ENCODE measurements at places on chromosomes 13 and 19. TPM values are rescaled to one million over a fixed set of nuclear protein-coding genes. Genes with fewer than 3 reads are reported as not detected.
A peak's percentile ranks its signal among the peaks of the same experiment; 100 is the strongest.

GRCh38 chr19:32879741-32880140, 10.2 kb upstream of the SLC7A9 start:
- no peak overlapping the region for H3K27ac ChIP-seq
- H3K4me1 ChIP-seq, result no peaks in the 10 kb centered on the region
- peaks cover 7% of the 10 kb centered on the region for H3K36me3 ChIP-seq
- DNase-seq, result no peak
- H3K4me3 ChIP-seq, result no peak overlapping the region

- no peak within 1 kb of the TSS for H3K4me3 ChIP-seq
- peaks cover 14% of the 10 kb centered on the region for H3K36me3 ChIP-seq
- DNase-seq, result no peak
- no peaks in the 10 kb centered on the region for H3K4me1 ChIP-seq
Observed at GRCh38 chr19:5913739-5914357, at the start of gene CAPS. TSS of gene CAPS (plus strand) at chr19:5914254. CDS start at chr19:5914407, 153 bp downstream.

DNA sequence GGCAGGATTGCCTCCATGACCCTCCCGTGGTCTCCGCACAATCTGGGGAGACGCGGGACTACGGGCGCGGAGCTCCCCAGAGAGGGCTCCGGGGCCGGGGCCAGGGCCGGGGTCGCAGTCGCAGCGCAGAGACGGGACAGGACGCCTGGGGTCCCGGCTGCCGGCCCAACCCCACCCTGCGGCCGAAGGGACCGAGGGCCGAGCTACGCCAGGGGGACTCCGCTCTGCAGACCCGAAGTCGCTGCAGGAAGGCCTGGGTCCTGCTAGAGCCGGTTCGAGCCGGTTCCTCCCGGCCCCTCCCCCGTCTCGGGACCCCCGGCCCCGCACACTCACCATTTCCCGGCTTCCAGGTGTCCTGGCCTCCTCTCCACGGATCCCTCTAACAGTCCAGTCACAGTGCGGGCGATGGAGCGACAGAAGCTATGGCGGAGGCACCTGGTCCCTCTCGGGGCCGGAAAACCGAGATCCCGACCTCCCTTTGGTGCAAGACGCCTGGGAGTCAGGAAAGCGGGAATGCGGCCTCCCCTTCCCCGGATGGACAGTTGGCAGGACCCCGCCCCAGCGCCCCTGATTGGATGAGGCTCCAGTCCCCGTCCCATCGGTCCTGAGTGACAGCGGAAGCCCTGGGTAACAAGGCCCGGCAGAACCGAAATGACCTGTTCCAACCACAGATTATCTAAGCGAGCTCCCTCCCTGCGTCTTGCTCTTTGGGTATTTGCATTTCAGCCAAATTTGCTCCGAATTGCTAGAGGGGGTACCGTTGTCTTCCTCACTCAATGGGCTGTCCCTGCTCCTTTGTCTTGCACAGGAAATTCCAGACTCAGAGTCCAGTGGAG, at the start of gene ZNF625:
Gene ZNF625 (minus strand): TSS at position 512 of the 836 bp plus-strand sequence. CDS start 176 bp downstream, at position 336.
- peaks cover 9% of the 10 kb centered on the region for H3K4me1 ChIP-seq
- H3K4me3 ChIP-seq, result peak within 1 kb of the TSS; percentile 90
- DNase-seq, result peak; percentile 73
- H3K27me3 ChIP-seq, result no peaks in the 10 kb centered on the region

DNA sequence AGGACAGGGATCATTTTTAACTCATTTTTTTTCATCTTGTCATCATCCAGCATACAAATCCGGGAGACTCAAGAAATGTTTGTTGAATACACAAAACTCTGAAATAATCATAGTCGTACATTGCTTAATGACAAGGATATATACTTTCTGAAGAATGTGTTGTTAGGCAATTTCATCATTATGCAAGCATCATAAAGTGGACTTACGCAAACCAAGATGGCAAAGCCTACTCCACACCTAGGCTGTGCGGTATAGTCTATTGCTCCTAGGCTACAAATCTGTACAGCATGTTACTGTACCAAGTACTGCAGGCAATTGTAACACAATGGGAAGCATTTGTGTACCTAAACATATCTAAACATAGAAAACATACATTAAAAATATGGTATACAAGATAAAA, 264.1 kb downstream of the TSHZ3 start:
- no peaks in the 10 kb centered on the region for H3K4me1 ChIP-seq
- no peaks in the 10 kb centered on the region for H3K36me3 ChIP-seq
- no peak overlapping the region for H3K27ac ChIP-seq
- no peak for DNase-seq
- H3K4me3 ChIP-seq, result no peak overlapping the region
- peaks cover 3% of the 10 kb centered on the region for H3K27me3 ChIP-seq

GRCh38 chr13:79402074-79402635, 3.9 kb downstream of the RBM26 start:
- H3K27me3 ChIP-seq, result no peaks in the 10 kb centered on the region
- peaks cover 42% of the 10 kb centered on the region for H3K36me3 ChIP-seq
- H3K4me3 ChIP-seq, result no peak overlapping the region
- peak overlapping the region; percentile 76 for H3K27ac ChIP-seq
- DNase-seq, result no peak
- peaks cover 57% of the 10 kb centered on the region for H3K4me1 ChIP-seq

Gene TMEM238
- 6.3 TPM for total RNA-seq

DNA sequence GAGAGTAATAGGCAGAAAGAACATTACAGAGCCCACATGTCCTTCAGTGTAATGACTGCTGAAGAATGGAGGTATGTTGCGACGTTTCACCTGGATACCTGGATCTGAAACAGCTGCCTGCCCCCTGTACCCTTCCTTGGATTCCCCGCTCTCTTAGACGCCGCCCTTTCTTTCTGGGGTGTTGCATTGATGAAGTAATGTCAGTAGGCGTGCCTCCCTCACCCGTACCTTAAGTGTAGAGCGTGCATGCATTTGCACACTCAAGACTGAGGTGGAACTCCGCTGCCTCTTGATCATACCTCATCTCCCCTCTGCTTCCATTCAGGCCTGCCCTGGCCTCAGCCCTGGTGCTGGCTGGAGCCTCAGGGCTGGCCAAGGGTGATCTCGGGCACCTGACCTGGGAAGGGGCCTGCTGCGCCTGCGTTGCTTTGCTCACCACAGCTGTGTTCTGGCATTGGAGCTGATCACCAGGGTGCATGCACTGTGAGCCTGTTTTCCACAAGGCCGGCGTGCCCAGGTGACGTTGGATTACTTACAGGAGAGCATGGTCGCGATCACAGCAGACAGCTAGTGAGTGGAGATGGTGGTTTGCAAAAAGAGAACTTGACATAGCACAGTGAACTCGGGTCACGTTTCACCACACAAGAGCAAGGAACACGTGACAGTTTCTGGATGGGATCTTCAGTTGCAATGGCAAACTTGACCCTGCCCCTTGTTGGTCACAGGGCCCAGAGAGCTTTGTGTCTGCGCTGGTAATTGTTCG, 99.0 kb downstream of the ARHGEF7 start:
- H3K4me1 ChIP-seq, result peaks cover 46% of the 10 kb centered on the region
- H3K36me3 ChIP-seq, result peaks cover 10% of the 10 kb centered on the region
- no peak overlapping the region for H3K27ac ChIP-seq
- no peaks in the 10 kb centered on the region for H3K27me3 ChIP-seq
- H3K4me3 ChIP-seq, result no peak overlapping the region

GRCh38 chr13:34347784-34348573, 530.0 kb downstream of the RFC3 start:
- H3K36me3 ChIP-seq, result no peaks in the 10 kb centered on the region
- H3K4me1 ChIP-seq, result no peaks in the 10 kb centered on the region
- H3K27me3 ChIP-seq, result no peaks in the 10 kb centered on the region
- no peak overlapping the region for H3K27ac ChIP-seq
- DNase-seq, result no peak

Gene ZNF575
- total RNA-seq, result 3.4 TPM

DNA sequence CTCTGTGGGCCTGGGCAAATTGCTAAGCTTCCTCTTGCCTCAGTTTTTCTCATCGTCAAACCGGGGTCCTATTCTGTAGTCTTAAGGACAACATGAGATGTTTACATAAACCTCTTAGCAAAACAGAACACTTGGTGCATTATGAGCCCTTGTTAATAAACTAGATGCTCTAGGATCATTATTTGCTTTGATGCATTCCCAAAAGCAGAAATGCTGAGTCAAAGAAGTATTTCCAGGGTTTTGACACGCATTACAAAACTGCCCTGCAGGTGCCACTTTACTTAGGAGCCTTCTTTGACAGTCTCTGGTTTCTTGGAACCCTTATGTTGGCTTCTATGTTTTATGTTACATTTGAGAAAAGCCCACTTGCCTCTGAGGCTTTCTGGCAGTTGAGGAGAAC, 12.1 kb downstream of the AKAP11 start:
- H3K27ac ChIP-seq, result peak overlapping the region; percentile 42
- H3K4me3 ChIP-seq, result no peak overlapping the region
- H3K36me3 ChIP-seq, result peaks cover 26% of the 10 kb centered on the region
- peaks cover 38% of the 10 kb centered on the region for H3K4me1 ChIP-seq
- no peaks in the 10 kb centered on the region for H3K27me3 ChIP-seq
- no peak for DNase-seq

DNA sequence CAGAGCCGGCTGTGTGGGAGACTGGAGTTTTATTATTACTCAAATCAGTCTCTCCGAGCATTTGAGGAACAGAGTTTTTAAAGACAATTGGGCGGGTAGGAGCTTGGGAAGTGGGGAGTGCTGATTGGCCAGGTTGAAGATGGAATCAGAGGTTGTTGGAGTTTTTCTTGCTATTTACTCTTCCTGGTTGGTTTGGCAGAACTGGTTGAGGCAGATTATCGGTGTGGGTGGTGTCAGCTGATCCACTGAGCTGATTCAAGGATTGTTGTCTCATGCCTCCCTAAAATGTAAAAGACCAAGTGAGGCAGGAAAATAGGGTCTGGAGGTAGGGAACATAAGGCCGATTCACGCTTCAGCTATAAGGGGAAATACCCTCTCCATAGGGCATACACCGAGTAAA, 1.3 kb upstream of the TDRD12 start:
- H3K4me3 ChIP-seq, result no peak overlapping the region
- no peak overlapping the region for H3K27ac ChIP-seq
- peaks cover 15% of the 10 kb centered on the region for H3K36me3 ChIP-seq
- no peaks in the 10 kb centered on the region for H3K4me1 ChIP-seq
- DNase-seq, result no peak
- H3K27me3 ChIP-seq, result no peaks in the 10 kb centered on the region

GRCh38 chr19:1417145-1417544, 9.8 kb downstream of the DAZAP1 start:
- no peak overlapping the region for H3K4me3 ChIP-seq
- H3K27ac ChIP-seq, result no peak overlapping the region
- no peaks in the 10 kb centered on the region for H3K27me3 ChIP-seq
- H3K4me1 ChIP-seq, result peaks cover 44% of the 10 kb centered on the region
- DNase-seq, result no peak

DNA sequence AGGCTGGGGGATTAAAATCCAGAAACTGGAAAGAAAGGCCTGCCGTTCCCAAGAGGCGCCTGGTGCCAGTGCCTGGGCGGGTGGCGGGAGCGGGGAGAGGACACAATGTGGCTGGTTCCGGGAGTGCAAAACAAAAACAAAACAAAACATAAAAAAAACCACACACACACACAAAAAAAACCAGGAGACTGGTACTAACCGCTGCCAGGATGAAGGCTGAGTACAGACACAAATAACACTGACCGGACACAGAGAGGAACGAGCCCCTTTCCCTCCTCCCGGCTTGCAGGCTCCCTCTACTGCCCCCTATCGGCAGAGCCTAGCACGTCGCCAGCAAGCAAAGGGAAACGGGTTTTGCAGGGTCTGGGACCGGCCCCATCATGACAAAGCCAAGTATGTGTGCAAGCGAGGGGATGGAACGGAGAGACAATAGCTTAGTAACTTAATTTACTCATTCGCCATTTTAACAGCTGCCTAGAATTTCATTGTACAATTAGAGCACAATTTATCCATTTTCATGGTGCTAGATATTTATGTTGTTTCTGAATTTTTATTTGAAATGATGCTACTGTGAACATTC, 17.9 kb upstream of the ZDHHC20 start:
- H3K4me3 ChIP-seq, result peak overlapping the region; percentile 78
- peak overlapping the region; percentile 52 for H3K27ac ChIP-seq
- H3K4me1 ChIP-seq, result peaks cover 8% of the 10 kb centered on the region
- peak; percentile 91 for DNase-seq
- H3K27me3 ChIP-seq, result no peaks in the 10 kb centered on the region
- H3K36me3 ChIP-seq, result no peaks in the 10 kb centered on the region

Gene ZNF675
- 22.8 TPM for total RNA-seq

GRCh38 chr13:45340422-45341033, 455 bp downstream of the TPT1 start:
- peak overlapping the region; percentile 99 for H3K27ac ChIP-seq
- peak; percentile 92 for DNase-seq
- peaks cover 51% of the 10 kb centered on the region for H3K4me1 ChIP-seq
- H3K27me3 ChIP-seq, result no peaks in the 10 kb centered on the region
- peaks cover 66% of the 10 kb centered on the region for H3K36me3 ChIP-seq
- peak overlapping the region; percentile 99 for H3K4me3 ChIP-seq

Gene COL5A3
- 1.1 TPM for total RNA-seq

DNA sequence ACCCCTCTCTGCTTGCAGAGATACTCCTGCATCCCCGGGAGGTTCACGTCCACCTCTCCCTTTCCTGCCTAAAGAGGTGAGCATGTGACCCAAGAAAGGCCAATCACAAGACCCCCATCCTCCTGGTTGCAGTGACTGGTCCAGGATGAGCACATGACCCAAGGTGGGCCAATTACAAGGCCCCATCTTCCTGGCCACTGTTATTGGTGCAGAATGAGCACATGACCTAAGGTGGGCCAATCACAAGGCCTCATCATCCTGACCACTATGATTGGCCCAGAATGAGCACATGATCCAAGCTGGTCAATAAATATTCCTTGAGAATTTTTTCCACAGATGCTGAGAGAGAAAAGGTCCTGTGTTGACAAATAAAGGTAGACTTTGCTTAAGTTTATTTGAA, 350.7 kb downstream of the EFNB2 start:
- H3K27me3 ChIP-seq, result peaks cover 3% of the 10 kb centered on the region
- H3K36me3 ChIP-seq, result no peaks in the 10 kb centered on the region
- H3K4me1 ChIP-seq, result no peaks in the 10 kb centered on the region
- H3K4me3 ChIP-seq, result no peak overlapping the region

- no peak overlapping the region for H3K4me3 ChIP-seq
- peaks cover 2% of the 10 kb centered on the region for H3K4me1 ChIP-seq
- no peak overlapping the region for H3K27ac ChIP-seq
- no peak for DNase-seq
- no peaks in the 10 kb centered on the region for H3K36me3 ChIP-seq
Observed at GRCh38 chr13:50631041-50631440, 212.5 kb downstream of the DLEU7 start.
